ENCODE measurements at places on chromosomes 11 and 22.
A peak's percentile ranks its signal among the peaks of the same experiment; 100 is the strongest.

GRCh38 chr11:27401833-27402316, 38.9 kb upstream of the CCDC34 start:
- DNase-seq = no peak

- DNase-seq = no peak
Observed at GRCh38 chr11:70156291-70157037, 46.6 kb upstream of the FADD start.

DNA sequence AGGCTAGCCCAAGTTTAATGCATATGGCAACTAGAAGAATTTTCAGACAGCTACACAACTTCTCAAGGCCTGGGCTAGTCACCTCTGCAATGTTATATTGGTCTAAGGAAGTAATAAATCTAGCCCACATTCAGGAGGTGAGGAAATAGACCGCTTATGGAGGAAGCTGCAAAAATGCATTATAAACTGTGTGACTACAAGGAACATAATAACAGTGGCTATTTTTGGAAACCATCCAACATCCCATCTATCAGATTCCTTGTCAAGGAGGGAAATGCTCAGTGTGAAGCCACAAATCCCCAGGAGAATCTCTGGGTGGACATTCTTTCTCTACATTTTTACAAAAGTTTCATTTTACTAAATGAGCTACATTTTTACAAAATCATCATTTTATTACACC, 76.1 kb downstream of the BBOX1 start:
- DNase-seq = no peak

- no peak for DNase-seq
Observed at GRCh38 chr11:62054484-62055121, 69.2 kb upstream of the INCENP start.

DNA sequence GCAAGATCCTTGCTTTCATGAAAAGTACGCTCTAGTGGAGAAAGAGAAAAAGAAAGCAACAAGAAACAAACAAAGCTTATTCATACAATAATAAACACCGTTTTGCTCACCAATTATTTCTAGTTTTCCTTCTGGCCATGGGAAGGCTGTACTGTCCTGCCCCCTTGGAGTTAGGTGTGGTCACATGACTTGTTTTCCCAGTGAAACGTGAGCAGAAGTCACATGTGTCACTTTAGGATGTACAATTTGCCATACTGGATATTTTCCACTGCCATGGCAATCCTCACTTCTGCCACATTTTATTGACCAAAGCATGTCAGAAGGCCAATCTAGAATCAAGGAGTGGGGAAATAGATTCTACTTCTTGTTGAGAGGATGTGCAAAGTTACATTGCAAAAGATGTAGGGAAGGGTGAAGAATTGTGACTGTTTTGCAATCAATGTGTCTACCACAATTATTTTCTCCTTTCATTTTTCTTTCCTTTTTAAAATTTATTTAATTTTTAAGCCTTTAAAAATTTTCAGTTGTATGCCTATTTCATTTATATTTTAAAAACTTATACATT, 24.3 kb upstream of the TRAF6 start:
- DNase-seq = no peak

DNA sequence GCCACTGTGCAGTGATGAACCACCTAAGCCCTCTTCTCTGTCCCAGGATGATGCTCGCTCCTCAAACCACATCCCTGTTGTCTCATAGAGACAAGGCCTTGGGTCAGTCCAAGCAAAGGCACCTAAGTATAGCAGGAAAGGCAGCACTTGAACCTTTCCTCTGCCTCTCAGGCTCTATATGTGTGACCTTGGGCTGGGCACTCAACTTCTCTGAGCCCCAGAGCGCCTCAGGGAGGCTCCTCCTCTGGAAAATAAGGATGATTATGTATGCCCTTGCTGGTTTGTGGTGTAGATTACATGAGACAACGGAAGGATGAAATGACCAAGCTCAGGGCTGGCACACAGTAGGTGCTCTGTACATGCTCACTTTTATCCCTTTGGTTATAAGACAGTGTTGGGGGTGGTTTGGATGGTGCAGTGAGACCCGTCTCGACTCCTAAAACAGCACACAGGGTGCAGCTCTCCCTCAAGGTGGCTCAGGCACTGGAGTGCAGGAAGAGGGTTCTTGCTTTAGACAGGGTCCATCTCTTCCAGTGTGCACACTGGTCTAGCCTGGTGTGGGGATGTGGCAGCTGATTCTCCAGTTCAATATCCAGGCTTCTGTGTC, 40.2 kb upstream of the ACCSL start:
- no peak for DNase-seq

GRCh38 chr22:32050678-32051515, 7.8 kb downstream of the SLC5A1 start:
- DNase-seq = no peak

- no peak for DNase-seq
Observed at GRCh38 chr11:36316049-36316448, 20.0 kb downstream of the PRR5L start.

GRCh38 chr11:57277845-57278720, 41.0 kb upstream of the APLNR start:
- no peak for DNase-seq

DNA sequence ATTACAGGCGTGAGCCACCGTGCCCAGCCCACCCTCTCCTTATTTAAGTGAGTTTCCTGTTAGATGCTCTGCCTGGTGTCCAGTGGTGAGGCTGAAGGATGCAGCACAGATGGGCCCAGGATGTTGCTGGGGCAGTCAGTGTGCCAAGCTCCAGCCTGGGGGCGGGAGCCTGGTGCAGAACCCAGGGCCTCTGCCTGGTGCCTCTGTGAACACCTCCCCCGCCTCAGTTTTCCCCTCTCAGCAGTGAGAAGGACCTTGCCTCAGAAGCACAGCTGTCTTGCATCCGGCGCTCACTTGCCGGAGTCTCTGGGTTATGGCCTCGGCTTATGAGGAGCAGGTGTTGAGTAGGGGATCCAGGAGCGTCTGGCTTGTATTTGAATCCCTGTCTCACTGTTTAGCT, 116.2 kb downstream of the KIAA1671 start:
- no peak for DNase-seq

DNA sequence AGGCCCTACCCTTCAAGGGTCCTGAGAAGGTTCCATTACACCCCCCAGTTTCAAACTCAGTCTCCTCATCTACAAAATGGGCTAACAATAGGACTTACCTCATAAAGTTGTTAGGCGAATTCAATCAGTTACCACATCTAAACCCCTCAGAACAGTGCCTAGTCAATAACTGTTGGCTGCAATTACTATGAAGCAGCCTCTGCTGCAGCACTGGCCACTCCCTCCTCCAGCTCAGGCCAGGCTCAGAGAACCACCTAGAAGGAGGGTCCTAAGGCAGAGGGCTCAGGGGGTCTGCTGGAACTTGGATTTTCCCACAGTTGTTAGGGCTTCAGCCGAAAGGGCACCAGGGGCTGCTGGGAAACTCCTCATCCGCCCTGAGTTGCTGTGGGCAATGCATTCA, 4.7 kb downstream of the FADS3 start:
- DNase-seq = no peak

- DNase-seq = no peak
Observed at GRCh38 chr11:42598341-42598740, 713.5 kb upstream of the API5 start.

GRCh38 chr11:133306019-133306418, 226.3 kb downstream of the OPCML start:
- DNase-seq = no peak

DNA sequence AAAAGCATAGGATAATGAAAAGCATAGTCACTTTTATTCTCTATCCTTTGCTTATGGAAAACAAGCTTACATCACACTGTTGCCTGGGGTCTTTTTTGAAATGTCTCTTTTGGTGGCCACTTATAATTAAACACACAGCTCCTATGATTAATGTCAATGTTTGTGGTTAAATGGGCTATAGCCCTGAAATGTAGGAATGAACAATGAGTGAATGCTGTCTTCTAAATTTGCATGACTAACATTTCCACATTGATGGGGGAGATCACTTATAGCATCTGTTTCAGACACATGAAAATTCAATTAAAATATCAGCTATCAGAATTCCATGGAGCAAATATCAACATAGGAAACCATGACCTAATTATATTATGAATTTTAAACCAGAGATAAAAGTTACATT, 171.4 kb upstream of the FAT3 start:
- no peak for DNase-seq

GRCh38 chr22:50530877-50531545, 1.2 kb upstream of the TYMP start:
- peak; percentile 51 for DNase-seq

DNA sequence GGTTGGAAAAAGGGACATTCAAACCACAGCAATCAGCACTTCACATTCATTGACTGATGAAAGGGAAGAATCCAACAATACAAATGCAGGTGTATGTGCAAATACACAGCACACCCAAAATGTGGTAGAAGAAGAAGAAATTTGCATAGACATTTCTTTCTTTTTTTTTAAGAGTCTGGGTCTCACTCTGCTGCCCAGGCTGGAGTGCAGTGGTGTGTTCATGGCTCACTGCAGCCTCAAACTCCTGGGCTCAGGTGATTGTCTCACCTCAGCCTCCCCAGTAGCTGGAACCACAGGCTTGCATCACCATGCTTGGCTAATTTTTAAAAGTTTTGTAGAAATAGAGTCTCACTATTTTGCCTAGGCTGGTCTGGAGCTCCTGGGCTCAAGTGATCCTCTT, 21.9 kb downstream of the CARS1 start:
- DNase-seq = no peak

DNA sequence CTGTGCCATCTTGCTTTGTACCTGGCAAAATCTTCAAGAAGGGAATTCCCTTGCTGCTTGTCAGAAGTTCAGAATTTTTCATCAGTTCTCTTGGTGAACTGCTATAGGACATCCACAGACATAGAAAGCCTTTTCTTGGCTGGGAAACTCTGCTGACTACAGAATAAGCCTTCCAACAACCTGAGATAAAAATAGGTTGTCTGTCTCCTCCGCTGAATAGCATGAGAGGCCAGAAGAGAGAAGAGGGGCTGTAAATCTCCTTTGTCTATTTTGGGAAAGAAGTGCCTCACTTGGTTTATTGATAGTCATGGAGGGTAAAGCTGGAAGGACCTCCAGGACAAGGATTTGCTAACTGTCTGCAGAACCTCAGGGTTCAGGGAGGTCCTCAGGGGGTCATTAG, 48.2 kb downstream of the C11orf91 start:
- no peak for DNase-seq

- DNase-seq = no peak
Observed at GRCh38 chr22:25741692-25742626, at the start of gene MYO18B. MYO18B (plus strand) TSS chr22:25742188; CDS start chr22:25761093, 18,905 bp downstream.

DNA sequence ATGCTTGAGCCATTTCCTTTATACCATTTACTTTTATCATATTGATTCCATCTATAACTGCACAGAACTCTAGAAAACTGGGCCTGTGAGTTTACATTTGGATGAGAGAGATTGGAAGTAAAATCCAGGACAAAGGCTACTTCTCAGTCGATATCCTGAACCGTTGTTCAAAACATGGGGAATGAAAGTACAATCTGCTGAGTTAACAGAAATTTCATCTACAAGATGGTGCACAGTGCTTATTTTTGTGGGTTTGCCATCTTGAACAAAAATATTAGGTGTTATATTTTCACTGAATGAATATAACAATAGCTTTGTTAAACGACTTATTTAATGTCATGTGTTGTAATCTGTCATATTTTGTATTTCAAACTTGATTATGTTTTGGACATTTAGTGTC, 622.6 kb downstream of the LUZP2 start:
- DNase-seq = no peak

- DNase-seq = peak; percentile 79
Observed at GRCh38 chr11:66022401-66023185, 3.7 kb downstream of the CATSPER1 start.

DNA sequence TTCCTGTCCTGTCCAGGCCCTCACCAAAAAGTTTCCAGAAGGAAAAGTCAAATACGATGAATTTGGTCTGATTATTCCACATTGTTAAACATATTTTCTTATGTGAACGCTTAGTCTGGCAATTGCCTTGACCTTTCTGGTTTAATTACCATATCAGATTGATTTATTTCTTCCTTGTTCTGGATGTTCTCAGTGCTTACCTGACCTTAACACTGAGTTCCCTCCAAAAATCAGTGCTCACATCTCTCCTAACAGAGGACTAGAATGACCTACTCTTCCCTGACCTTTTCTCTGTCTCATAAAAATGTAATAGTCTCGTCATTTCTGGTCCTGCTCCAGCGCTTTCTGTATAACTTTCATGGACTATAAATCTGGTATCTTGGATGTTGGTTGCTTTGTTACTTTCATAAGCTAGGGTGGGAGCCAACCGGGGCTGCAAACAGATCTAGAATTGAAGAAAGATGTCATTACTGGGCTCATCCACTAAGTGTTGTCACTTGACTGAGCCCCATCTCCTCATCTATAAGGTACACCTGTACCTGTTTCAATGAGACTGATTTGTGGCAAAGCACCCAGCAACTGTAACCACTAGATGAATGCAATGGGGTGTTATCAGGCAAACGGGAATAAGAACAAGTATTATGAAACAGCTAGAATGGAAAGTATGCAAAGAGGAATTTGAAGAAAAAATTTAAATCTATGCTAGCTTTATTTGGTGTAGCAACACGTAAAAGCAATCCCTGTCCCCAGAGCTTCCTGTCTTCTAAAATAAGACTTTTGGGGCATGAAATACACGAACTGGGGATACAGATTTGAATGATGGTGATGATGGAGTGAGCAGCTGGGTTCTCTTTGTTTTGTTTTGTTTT, 2.4 kb downstream of the FADS2 start:
- DNase-seq = no peak

DNA sequence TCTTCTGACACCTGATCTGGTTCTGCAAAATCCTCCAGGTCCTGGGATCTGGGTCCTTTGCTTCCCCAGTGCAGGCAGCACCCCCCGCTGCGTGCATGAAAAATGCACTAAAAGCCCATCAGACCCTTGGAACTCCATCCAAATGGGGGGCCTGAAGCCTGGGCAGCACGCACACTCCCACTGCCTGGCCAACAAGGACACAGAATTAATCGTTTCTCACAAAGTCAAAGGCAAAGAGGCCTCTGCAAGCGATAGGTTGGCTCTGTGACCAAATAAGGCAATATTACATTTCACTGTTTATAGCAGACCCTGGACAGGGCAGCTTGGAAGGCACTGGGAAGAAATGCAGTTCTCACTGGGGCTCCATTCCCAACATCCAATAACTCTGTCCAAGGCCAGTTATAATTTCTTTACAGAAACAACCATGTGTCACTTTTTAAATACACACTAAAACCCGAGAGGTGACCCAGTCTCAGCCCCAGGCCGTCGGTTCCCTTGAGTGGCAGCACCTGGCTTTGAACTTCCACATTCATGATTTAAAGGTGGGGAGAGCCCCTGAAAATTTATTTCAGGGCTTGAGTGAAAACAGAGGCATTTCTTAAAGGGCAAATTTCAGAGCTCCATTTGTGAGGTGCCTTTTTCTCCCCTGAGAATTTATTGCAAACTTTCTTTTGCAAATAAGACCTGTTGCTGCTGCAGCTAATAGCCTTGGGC, 114.4 kb upstream of the ANO1 start:
- no peak for DNase-seq

DNA sequence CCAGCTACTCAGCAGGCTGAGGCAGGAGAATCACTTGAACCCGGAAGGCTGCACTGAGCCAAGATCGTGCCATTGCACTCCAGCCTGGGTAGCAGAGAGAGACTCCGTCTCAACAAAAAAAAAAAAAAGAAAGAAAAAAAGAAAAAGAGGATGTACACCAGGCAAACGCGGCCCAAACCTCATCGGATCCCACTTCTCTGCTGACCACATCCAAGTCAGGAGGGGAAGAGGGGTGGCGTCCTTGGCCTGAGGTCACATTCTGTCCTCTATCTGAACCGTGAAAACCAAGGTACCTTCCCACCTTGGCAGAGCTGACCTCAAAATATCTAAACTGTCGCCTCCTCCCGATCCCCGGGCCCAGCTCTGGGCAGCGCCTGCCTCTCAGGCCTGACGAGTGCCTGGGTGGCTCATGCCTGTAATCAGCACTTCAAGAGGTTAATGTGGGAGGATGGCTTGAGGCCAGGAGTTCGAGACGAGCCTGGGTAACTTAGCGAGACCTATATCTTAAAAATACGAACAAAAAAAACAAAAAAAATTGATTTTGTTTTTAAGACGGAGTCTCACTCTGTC, 25.1 kb downstream of the RGL4 start:
- no peak for DNase-seq
